ENCODE measurements at places on chromosomes 1 and 21.

DNA sequence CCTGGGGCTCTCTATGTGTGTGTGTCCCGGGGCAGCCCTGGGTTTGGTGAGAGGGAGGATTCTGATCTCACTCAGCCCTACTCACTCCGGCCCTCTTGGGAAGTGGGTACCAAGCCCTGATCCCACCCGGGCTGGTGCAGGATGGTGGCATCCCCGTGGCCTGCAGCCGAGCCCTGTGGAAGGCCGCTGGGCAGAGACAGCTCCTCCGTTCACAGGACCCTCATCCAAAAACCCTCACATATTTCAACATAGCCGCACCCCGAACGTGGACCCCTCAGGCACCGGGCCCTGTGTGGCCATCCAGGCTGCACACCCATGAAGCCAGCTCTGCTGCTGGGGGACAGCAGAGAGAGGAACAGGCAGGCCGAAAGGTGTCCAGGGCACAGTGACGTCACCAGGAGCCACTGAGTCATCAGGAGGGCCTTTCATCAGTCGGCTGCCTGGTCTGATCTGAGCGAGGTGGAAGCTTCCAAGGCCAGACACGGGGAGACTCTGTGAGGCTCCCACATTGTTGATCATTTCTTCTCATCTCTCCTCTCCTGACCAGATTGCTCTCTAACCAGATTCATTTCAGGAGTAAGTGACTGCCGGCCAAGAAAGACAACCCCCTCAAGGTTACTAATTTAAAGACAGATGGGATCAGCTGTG lies 16.2 kb upstream of the GPR157 start:
- no peak for DNase-seq

DNA sequence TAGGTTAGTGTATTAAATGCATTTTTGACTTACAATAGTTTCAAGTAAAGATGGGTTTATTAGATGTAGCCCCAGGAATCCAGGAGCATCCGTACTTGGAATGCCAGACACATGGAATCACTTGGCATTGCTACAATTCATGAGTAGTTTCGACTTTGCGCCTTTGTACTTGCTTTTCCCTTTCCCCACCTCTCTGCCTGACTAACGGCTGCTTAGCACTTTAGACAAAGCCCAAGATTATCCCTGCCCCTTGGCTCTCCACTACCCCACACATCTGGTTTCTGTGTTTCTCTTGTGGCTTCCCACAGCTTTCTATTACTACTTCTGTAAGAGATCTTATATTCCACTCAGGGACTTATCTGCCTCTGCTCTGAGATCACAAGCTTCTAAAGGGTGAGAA lies 397.7 kb upstream of the POU3F1 start:
- DNase-seq: no peak

- DNase-seq: no peak
Observed at GRCh38 chr1:53448241-53448841, 10.9 kb upstream of the DMRTB1 start.

- DNase-seq: no peak
Observed at GRCh38 chr1:201660931-201661822, 122.2 kb downstream of the NAV1 start.

DNA sequence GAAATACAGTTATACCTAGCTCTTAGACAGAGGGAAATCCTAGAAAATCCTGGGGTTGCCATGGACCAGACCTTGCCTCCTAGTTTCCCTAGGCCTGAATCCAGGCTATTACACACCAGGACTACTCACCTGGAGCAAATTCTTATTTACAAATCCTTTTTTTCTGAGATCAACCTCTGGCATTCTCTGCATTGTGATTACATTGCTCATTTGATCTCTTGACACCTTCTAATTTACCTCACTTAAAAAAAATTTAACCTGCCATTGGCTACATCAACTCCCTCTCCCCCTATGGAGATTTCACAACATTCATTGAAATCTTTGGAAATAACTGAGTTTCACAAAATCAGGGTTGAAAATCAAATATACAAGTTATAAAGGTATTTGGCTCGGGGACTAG lies 2.9 kb upstream of the C1orf105 start:
- no peak for DNase-seq

DNA sequence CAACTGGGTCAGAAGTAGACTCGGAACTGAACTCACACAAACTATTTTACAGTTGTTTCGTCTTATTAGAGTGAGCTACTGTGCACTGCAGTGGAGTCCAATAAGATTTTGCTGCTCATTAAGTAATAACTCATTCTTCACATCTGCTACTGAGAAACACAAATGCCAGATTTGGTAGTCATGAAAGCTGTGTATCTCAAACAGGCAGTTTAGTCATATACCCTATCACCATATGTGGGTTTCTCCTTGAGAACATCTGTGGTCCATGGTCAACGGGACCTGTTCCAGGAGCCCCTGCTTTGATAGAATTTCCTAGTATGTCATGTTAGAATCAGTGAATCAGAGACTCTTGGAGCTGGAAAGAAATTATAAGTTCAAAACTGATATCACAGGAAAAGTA lies 60.4 kb downstream of the ALG14 start:
- no peak for DNase-seq

DNA sequence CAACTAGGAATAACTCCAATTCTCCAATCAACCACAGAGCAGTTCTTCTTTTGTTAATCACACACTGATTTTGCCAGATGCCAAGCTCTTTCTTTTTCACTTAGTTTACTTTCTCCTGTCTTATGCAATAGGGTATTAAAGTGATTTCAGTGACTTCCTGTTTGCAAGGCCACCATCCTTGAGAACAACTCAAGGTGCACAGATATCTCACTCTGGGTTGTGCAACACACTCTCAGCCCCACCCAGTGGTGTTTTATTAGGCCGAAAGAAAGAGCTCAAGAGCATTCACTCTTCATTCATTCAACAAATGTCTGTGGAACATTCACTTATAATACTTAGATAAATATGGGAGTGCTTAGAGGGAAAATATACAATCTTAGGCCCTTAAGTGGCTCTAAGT lies 352.5 kb downstream of the ZNF326 start:
- no peak for DNase-seq

DNA sequence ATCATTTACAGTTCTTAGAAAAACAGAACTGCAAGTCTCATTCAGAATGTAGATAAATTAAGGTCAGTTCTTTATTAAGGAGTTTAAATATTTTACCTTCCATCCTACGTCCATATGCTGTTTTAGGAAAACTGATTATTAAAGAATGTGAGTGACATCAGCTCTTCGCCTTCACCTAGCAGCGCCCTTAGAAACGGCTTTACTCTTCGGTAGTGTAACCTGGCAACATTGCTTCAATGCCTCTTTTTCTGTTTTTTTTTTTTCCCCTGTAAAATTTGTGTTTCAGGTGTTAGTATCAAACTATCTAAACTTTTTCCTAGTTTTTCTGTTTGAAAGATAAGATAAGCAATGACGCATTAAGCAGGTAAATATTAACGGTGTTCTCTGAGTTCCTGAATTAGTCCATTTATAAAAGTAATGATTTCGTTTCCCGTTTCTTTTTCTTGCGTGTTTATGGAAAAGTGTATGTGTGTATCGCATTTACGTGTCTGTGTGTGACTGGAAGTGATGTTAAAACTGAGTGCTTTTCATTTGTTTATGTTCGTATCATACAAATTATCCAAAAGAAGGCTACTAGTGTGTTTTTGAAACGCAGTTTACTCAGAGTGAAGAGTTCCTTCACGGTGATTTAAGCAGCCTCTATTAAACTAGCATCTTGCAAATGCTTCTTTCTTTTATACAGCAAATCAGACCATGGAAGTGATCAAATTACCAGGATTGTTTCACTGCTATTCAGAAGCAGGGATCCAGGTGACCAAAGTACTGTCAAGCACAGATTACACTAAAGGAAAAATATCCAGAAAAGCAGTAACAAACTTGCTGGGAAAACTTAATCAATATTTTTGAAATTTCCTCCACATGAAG lies 139.0 kb downstream of the SDCCAG8 start:
- no peak for DNase-seq

DNA sequence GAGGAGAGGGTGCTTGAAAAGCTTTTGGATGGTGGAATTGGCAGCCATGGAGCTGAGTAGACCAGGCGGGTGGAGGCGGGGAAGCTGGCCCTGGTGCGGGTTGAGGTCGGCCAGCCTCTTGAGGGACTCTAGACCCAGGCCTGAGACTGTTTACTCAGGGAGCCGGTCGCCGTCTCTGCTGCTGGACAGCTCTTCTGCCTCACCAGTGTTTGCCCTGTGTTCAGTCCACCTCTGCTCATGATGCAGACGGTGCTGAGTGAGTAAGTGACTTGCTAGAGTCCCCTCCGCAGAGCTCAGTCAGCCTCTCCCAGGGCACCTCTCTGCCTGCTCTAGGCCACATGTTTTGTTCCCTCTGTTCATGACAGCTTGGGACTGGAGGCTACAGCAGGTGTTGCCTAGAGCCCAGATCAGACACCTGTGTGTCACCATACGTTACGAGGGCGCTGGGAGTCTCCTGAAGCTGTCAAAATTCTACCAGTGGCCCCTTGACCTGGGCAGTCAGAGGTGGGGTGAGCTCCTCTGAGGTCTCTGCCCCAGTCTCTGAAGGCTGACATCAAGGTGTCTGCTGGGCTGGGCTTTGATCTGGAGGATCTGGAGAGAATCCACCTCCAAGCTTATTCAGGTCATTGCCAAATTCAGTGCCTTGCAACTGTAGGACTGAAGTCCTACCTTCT lies 73.5 kb upstream of the WNT4 start:
- no peak for DNase-seq

DNA sequence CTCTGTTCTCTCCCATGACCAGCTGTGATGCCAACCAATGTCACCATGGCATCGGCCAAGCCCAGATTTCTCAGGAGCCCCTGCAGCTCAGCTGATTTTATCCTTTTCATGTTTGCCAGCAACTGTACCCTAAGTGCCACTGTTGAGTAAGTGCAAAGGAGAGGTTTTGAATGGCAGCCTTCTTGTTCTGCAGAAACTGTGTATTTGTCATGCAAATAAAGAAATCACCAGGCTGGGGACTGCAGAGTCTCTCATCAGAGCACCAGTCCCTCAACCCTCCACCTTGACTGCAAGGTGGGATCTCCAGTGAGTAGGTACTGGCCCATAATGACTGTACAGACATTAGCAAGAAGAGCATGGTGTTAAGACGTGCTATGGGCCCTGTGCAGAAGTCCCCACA lies 26.6 kb downstream of the C8B start:
- DNase-seq: no peak

- no peak for DNase-seq
Observed at GRCh38 chr1:12142891-12143630, 23.7 kb upstream of the TNFRSF1B start.

DNA sequence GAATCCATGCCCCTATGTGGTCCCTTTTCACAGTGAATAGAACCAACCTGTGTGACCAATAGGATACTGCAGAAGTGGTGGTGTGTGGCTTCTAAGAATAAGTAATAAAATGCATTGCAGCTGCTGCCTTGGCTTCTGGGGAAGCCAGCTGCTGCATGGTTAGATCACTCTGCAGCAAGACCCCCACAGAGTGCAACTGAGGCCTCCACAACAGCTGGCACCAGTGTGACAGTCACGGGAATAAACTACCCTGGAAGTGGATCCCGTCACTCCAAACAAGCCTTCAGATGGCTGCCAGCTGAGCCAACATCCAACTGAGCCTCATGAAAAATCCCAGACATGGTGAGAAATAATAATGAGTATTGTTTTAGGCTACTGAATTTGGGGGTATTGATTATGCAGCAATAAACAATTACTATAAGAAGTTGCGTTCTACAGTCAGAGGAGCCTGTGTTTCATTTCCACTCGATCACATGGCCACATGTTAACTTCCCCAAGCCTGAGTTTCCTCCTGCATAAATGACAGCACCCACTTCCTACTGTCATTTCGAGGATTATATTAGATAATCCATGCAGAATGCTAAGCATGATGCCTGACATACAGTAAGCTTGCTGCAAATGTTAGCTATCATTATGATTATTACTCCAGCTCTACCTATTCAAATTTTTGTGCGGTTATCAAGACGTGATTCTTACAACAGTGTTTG lies 20.8 kb upstream of the COG2 start:
- DNase-seq: no peak

DNA sequence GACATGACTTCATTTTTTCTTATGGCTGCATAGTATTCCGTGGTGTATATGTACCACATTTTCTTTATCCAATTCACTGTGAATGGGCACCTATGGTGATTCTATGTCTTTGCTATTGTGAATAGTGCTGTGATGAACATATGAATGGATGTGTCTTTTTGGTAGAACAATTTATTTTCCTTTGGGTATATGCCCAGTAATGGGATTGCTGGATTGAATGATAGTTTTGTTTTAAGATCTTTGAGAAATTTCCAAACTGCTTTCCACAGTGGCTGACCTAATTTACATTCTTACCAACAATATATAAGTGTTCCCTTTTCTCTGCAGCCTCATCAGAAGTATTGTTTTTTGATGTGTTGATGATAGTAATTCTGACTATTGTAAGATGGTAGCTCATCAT lies 361.7 kb upstream of the SGIP1 start:
- DNase-seq: no peak

DNA sequence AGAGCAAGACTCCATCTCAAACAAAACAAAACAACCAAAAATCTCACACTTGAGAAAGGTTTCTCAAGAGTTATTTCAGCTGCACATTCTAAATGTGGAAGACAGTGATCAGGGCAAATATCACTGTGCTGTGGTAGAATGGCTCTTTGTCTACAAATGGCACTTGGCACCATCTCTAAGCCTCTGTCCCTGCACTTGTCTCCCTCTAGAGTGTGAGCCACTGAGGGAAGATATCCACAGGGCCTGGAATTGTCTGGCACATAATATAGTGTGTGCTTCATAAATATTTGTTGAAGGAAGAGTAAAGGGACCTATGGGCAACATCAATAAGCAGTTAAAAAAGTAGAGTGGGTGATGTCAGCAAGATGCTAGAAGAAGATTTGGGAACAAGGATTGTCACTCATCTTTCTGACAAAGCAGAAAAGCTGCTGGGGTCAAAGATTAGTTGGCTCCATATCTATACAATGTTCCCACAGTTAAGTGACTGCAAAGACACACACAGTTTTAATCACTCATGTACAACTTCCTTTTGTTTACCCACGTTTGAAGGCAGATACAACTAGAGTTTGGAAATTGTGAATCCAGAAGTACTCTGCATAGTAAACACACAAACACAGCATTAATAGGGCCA lies 19.1 kb downstream of the CD101 start:
- no peak for DNase-seq

DNA sequence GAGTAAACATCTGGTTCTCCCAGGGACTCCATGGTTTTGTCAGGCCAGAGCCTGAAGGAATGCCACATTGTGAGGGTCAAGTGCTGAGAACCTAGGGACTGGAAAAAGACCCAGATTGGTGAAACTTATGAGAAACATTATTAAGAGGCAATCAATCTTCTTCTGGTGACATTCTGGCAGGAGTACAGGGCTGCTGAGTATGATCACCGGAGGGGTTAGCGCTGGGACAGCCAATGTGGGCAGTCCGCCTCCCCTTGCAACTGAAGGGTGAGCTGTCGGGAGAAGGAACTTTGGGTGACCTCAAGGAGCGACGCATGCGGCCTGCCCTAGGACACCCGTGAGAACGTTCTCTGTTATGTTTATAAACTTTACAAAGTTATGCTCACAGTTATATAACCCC lies 429.0 kb downstream of the LMO4 start:
- no peak for DNase-seq

GRCh38 chr21:41783476-41784180 lies 16.8 kb upstream of the RIPK4 start:
- no peak for DNase-seq
